ENCODE measurements at places on chromosomes 7 and 10. TPM values are rescaled to one million over a fixed set of nuclear protein-coding genes. Genes with fewer than 3 reads are reported as not detected.

The FAM20C gene
- total RNA-seq = 0.98 TPM

The IL6 gene
- 151 TPM for total RNA-seq

The FAM25C gene
- total RNA-seq = not detected

The PKD2L1 gene
- total RNA-seq = not detected

The EN2 gene
- not detected for total RNA-seq

The DEPP1 gene
- total RNA-seq = 0.53 TPM

The LIPK gene
- total RNA-seq = not detected

The SLC18A3 gene
- total RNA-seq = not detected

The GIMAP6 gene
- 88.4 TPM for total RNA-seq

The KLF14 gene
- total RNA-seq = not detected

The LBX1 gene
- not detected for total RNA-seq

The MOGAT3 gene
- total RNA-seq = not detected

The PHKG1 gene
- 6.2 TPM for total RNA-seq

The TAS2R4 gene
- total RNA-seq = 1.8 TPM

The PNLIP gene
- not detected for total RNA-seq

The CUL1 gene
- total RNA-seq = 69.5 TPM

The PTPRN2 gene
- 0.74 TPM for total RNA-seq

The MINDY4 gene
- 2.5 TPM for total RNA-seq

The LIPF gene
- total RNA-seq = not detected

The ITPRID1 gene
- not detected for total RNA-seq

The FOXI2 gene
- not detected for total RNA-seq
